ENCODE measurements at places on chromosomes 11 and 22.

GRCh38 chr11:12840871-12841660, 166.8 kb downstream of the TEAD1 start:
- DNase-seq: no peak

DNA sequence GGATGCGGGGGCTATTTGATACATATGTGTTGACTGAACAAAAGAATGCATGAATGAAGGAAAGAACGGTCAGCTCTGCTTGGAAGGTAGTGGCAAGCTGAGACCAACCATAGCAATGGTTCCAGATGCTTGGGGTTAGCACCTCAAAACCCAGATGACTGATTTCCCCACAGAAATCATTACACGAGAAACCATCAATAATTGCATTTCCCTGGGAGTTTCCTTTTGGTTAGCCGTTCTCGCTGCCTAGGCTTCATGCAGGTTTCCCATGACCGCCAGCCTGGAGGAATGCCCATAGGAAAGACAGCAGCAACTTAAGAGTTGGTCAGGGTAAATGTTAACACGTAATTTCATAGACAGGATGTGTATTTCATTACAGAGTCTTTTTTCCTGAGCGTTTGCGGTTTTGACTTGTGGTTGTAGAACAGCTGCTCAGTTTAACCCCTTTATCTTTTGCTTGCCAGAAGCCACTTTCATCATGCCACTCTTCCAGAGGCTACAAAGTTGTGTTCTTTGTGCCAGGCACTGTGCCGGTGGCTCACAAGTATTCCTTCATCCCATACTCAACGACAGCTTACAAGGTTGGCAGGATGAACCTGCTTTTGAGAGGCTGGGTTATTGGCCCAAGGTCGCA, 2.8 kb downstream of the IL17RA start:
- no peak for DNase-seq

GRCh38 chr22:22167791-22168189, 76.8 kb upstream of the VPREB1 start:
- DNase-seq: peak; percentile 3

DNA sequence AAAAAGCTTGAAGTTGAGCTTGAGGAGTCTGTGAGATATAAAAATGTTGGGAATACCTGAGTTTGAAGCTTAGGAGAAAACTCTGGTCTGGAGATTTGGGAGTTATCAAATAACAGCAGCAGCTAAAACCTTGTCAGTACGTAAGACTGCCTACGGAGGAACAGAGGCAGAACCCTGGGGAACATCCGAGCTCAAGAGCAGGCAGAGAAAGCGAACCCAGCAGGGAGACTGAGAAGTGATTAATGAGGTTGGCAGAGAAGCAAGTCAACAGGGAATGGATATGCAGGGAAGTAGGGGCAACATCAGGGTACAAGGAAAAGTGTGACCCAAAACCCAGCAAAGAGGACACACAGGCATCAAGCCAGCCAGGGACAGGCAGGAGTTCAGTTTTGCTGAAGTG, 12.6 kb upstream of the MTFP1 start:
- DNase-seq: no peak

DNA sequence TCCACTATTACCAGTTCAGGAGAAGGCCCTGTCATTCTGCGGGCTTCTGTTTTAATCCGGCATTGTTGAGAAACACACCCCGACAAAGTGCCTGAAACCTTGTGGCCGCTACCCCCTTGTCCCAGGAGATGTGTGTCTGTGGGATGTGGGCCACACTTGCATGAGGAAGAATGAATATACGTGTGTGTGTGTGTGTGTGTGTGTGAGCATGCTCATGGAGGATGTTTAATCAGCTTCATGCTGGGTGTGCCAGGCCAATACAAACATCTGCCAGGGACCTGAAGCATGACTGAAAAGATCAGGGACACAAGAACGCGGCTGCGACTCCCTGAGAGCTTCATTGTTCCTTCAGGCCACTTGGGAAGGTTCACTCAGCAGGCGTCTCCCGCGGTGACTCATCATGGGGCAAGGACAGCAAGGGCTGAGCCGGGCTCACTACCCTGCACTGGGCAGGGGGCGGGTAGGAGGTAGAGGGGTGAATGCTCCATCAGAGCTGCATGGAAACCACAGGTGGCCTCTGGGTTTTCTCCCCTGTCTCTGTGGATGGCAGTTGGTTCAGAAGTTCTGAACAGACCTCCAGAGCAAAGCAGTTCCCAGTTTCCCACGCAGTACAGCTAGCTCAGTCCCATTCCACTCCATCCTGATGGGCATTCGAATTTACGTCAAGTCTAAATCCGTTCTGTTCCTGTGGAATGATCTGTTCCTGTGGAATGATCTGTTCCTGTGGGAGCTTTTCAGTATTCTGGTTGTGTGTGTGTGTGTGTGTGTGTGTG, 7.0 kb upstream of the MALAT1 start:
- peak; percentile 57 for DNase-seq

GRCh38 chr11:27485930-27486773, 13.6 kb upstream of the LGR4 start:
- peak; percentile 58 for DNase-seq

DNA sequence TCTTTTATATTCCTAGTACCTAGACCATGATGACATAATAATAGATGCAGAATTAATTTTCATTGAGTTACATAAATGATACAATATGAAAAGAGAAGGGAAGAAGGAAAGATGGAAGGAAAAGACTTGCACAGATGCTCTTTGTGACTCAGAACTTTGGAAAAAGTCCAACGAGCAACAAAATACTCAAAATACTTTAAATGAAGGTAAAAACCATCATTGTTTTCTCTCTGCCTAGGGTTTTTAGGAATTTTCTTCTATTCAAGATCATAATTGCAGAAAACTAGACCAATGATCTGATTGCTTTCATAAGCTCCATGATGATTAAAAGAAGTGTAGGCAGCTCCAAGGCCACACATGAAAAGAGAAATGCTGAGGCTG, 276.9 kb downstream of the KIRREL3 start:
- DNase-seq: no peak

GRCh38 chr11:132866783-132867545, 665.3 kb downstream of the OPCML start:
- DNase-seq: no peak

DNA sequence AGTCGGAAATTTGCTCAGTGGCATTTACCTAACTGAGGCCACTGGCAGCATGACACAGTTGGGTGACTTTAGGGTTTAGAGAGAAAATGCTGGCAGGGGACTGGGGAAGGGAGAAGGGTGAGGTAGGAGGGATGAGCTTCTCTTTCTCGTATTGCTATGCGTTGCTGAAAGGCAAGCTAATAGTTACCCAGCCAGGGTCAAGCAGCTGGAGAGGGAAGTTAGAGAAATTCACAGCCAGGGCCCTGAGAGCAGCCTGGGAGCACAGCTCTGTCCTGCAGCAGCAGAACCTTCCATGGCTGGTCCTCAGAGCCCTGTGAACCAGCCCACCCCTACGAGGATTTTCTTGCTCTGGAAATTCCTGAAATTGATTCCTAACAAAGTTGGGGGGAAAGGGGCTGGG, 679.6 kb downstream of the NTM start:
- no peak for DNase-seq
